ENCODE measurements at places on chromosomes 13 and 19.
A peak's percentile ranks its signal among the peaks of the same experiment; 100 is the strongest.

- no peak for DNase-seq
These were observed 766 bp downstream of the SBNO2 start for GRCh38 chr19:1173159-1173844.

DNA sequence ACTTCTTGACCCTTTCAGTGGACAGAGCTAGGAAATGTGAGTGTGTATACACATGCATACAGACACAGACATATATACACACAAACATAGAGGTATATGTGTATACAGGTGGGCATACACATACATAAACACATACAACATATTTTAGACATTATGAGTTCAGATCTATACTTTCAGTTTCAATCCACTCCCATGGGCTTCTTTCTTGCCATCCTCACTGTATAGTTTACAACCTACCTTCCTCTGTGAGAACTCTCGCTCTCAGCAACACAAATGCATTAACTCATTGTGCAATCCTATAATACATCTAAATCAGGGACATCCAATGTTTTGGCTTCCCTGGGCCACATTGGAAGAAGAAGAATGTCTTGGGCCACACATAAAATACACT, 21.2 kb upstream of the SCEL start:
- no peak for DNase-seq

- no peak for DNase-seq
These were observed 30.3 kb upstream of the SEMA6B start for GRCh38 chr19:4589579-4590410.

- no peak for DNase-seq
These were observed 10.9 kb downstream of the SHC2 start for GRCh38 chr19:449916-450315.

DNA sequence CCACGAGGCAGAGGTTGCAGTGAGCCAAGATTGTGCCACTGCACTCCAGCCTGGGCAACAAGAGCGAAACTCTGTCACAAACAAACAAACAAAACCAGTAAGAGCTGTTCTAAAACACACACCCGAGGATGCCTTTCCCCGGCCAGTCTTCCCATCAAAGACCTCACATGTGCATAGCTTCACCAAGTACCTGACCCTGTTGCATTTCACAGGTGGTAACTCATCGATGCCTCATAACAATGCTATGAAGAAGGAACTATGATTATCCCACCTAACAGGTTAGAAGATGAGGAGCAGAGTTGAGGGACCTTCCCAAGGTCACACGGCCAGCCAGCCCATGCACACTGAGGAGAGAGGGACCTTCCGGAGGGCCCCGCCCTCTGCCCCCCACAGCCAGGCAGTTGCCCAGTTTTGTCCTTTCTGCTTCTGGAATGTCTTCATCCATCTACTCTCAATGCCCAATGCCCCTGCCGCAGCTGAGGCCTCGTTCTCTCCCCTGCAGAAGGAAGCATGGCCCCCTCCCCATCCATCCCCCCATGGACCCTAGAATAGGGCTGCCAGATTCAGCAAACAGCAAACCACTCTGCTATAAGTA, 16.8 kb upstream of the LENG8 start:
- no peak for DNase-seq

DNA sequence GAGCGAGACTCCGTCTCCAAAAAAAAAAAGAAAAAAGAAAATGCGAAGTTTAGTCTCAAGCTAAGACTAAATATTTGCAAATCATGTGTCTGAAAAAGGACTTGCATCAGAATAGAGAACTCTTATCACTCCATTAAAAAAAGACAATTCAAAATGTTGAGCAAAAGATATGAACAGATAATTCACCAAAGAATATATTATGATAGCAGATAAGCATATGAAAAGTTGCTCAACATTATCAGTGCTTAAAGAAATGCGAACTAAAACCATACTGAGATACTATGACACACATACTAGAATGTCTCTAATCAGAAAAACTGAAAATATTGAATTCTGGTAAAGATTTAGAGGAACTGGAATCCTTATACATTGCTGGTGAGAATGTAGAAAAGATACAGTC, 38.7 kb upstream of the SACS start:
- no peak for DNase-seq

DNA sequence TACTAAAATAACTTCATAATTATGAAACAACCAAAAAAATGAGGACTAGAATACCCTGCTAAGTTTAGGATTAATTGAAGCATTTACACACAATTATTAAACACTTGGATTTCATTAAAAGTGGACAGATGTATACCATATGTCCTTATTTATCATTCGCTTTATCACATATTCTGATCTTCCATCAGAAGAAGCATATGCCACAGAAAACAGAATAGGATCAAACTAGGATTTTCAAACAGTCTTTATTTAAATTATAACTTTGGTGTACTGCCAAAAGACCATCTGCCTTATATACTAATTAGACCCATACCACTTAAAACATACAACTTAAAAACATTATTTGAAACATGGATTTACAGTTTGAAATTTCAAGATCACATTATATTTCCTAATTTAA, 727.1 kb upstream of the KLHL1 start:
- no peak for DNase-seq

DNA sequence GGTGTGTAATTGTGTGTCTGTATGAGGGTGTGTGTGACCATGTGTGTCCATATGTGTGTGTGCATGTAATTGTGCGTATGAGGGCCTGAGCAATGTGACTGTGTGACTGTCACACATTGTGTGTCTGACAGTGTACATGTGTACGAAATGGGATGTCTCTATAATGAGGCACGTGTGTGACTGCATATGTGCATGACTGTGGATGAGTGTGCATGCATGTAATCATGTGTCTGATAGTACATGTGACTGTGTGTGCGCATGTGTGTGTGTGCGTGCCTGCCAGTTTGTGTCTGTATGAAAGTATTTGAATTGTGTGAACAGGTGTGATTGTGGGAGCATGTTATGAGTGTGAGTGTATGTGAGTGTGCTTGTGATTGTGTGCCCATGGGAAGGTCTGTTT, 2.2 kb upstream of the ACSBG2 start:
- no peak for DNase-seq

- DNase-seq: no peak
These were observed 1.7 kb upstream of the PSMC4 start for GRCh38 chr19:39969266-39969665.

- DNase-seq: no peak
These were observed 7.8 kb upstream of the KLF16 start for GRCh38 chr19:1871140-1871597.

- no peak for DNase-seq
These were observed 2.3 kb upstream of the PSPN start for GRCh38 chr19:6378041-6378440.

DNA sequence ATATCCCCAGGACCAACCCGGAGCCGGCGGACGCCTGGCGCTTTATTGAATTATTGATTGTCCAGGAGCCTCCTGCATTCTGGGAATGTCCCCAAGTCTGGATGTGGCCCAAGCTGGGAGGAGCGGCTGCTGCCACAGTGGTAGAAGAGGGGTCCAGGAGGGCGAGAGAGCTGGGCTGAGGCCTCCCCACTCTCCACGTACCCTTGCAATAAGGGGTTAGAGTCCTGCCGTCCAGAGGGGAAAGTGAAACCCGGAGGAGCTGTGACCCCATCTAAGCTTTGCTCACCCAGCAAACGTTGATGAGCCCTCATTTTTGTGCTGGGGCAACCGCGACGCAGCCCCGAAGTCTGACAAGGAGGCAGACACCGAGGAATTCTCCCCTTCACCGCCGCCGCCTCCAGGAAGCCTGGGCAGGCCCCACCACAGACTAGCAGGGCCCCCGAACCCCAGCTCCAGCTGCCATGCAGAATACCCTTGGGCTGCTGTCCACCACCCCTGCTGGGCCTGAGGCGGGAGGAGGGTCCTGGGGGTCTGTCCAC, 1.4 kb upstream of the C2CD4C start:
- DNase-seq: no peak

- no peak for DNase-seq
These were observed 416.4 kb downstream of the TSHZ3 start for GRCh38 chr19:30932854-30933253.

- DNase-seq: peak; percentile 62
These were observed at the start of gene FBXO17 for GRCh38 chr19:38975214-38975860. TSS of gene FBXO17 (minus strand) at chr19:38975742. CDS start at chr19:38950319, 25,423 bp downstream.

- DNase-seq: peak; percentile 74
These were observed 1.1 kb downstream of the ZNF850 start for GRCh38 chr19:36771261-36772231.

DNA sequence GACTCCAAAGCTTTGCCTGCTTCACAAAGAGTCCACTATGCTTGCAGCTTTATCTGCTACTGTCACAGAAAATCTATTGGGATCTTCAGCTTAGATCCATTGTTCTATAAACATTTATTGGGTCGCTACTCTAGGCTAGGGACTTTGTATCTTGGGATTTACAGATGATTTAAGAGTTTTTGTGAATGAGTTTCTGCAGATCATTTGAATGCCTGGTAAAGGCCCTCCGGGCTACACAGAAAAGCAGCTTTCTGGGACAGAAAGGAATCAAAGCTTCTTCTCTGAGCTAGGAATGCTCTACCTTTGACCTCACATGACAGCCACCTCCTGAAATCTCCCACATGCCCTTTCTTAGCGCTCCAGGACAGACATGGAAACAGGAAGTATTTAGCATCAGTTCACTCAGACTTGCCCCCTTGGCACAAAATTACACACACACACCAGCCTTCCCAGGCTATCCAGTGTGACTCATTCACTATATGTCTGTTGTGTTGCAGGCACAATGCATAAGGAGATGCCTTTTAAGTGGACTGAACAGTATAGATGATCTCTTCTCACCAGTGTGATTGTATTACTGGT, 492.4 kb downstream of the DACH1 start:
- peak; percentile 93 for DNase-seq

- DNase-seq: no peak
These were observed 6.8 kb downstream of the CEACAM1 start for GRCh38 chr19:42521346-42522030.

- no peak for DNase-seq
These were observed 7.6 kb downstream of the POU4F1 start for GRCh38 chr13:78595495-78596398.

- no peak for DNase-seq
These were observed 101.9 kb downstream of the TEX29 start for GRCh38 chr13:111422348-111422747.

- no peak for DNase-seq
These were observed 38.8 kb downstream of the ZNF611 start for GRCh38 chr19:52695996-52696395.

DNA sequence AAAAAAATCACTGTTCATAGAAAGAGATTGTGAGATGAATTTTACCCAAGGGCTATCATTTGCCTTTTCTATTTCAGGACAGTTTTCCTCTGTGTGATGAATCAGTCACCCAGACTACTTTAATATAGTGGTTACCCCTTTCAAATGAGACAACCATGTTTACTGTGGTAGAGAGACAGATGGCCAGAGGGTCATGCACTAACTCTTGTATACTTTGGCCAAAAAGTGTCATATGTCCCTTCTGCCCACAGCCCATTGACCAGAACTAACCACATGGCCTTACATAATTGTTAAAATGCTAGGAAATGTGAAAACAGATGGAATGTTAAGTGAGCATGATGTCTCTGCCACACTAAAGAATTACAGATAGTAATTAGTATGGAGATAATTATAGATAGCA, 498.7 kb downstream of the DACH1 start:
- no peak for DNase-seq

DNA sequence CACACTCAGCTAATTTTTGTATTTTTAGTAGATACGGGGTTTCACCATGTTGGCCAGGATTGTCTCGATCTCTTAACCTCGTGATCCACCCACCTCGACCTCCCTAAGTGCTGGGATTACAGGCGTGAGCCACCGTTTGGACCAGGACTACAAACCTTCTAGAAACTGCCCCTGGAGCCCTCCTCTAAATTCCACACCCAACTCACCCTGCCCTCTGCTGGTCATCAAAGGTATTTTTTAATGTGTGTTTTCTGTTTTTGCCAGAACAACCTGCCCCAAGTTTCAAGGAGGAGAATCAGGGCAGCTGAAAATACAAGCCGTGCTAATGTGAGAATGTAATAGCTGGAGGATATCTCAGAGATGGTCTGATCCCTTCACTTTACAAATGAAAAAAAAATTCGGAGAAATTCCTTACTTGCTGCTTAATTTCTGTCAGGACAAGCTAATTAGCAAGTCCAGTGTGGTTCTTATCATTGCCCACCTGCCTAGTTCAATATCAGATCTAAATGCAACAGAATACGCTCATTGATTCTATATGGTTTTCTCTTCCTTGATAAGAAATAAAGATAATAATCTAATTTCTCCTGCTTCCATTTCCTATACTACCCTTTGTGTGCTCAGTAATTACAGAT, 4.1 kb downstream of the ATP8A2 start:
- peak; percentile 66 for DNase-seq

GRCh38 chr13:48804821-48805601, 151.3 kb downstream of the CYSLTR2 start:
- DNase-seq: no peak

DNA sequence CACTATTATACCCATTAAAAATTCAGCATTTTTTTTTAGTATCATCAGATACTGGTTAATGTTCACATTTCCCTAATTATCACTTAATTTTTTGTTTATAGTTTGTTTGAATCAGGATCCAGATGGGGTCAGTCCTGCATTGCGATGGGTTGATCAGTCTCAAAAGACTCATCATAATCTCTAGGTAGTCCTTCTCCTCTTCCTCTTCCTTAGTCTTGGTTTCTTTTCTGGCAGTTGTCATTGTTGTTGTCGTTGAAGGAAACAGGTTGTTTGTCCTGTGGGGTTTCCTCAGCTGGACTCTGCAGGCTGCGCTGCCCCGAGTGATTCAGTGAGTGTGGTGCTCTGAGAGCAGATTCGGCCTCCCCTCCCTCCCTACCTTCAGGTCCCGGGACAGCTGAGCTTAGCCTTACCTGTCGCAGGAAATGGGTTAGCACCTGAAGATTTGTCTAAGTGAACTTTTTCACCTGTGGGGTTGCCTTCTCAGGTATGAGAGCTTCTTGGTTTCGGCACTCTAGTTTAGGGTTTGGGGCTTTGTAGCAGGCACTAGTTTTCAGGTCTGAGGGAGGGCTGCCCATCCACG, 34.1 kb downstream of the NFIX start:
- no peak for DNase-seq

- DNase-seq: no peak
These were observed 963.1 kb downstream of the EFNB2 start for GRCh38 chr13:105572401-105572800.

GRCh38 chr13:51101636-51102235, 9.3 kb downstream of the C13orf42 start:
- DNase-seq: no peak

DNA sequence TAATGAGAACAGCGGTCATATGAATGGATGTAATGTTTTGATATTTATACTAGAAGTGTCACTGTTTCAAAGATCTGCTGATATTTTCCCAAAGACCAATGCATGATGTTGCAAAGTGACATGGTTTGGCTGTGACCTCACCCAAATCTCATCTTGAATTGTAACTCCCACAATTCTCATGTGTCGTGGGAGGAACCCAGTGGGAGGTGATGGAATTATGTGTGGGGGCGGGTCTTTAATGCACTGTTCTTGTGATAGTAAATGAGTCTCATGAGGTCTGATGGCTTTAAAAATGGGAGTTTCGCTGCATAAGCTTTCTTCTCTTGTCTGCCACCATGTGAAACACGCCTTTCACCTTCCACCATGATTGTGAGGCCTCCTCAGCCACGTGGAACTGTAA, 98.3 kb downstream of the AKAP11 start:
- no peak for DNase-seq

GRCh38 chr13:20851844-20852402, 50.6 kb downstream of the XPO4 start:
- no peak for DNase-seq

- no peak for DNase-seq
These were observed 39.1 kb downstream of the GPR12 start for GRCh38 chr13:26721251-26722121.

GRCh38 chr13:95382916-95383315, 81.7 kb upstream of the ABCC4 start:
- DNase-seq: no peak

All from HAP-1 (cell line).